Cerebellum (tissue), 4 donors: ENCODE measurements at places on chromosomes 12 and 14.

DNA sequence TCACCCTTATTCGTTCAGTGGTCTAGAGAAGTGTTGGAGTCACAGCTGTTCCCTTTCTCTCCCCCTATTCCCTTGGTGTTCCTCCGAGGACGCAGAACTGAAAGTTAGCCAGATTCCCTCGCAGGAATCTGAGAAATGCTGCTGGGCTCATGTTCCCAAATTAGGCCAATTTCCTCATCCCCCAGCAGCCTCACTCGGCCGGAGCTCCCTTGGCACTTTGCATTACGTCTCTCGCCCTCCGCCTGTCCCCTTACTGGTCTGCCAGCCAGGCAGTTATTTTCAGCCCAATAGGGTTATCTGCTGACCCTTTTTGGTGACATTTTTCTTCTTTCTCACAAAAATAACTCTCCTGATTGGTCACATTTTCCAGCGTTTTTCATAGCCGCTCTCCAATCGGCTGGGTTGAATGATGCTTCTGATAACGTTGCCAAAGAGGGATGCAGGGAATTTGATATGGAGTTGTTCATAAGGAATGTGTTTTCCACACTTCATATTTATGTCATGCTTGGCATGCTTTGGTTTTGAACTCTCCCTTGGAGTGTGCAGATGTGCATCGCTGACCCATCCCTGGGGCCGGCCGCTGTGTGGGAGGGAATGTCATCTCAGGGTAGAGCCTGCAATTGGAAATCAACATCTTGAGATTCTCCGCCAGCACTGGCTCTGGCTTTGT is 9.9 kb downstream of the IFT43 start:
- no peak for DNase-seq

DNA sequence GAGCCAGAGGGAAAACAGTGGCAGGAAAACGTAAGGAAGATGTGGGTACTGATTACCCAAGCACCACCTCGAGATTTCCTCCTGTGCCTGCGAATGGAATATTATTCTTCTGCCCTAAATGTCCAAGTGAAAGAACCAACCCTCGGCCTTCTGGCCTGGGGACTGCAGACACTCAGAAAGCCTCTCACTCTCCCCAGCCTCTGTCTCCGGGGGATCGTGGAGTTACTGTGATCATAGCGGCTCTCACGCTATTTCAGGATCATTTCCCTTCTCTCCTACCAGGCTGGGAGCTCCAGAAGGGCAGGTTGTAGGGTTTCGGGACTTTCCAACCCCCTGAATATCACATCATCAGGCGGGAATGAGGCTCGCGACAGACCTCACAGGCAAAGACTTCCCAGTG is 68.9 kb downstream of the KDM2B start:
- DNase-seq = no peak

DNA sequence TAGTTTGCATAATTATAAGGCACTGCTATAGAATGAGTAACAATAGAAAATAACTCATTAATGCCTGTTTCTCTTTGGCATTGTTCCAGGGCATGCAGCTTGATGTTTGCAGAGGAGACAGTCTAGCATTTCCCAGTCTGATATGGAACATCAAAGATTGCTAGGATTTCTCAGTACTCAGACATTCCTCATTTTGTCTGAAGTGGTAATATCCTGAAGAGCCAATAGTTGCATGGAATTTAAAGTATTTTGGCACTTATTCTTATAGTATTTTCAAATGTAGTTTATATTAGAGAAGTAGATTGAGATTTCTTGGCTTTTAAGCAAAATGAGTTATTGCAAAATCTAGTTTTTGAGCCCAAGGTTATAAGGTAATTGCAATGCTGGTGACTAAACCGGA is 337.3 kb upstream of the E2F7 start:
- peak; percentile 17 for DNase-seq

DNA sequence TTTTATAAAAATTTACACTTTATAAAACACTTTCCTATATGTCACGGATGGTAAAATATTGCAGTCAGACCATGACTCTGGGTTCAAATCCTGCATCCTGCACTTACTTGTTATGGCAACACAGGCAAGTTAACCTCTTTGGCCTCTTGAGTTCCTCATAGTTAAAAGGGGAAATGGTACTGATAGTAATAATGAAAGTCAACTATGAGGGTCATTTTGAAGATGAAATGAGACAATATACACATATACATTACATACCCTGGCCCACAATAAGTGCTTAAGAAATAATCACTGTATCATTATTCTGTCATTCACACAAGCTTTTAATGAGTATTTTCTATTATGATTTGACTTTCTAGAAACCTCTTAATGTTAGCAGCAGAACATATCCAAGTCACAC is 64.4 kb downstream of the C12orf42 start:
- no peak for DNase-seq

DNA sequence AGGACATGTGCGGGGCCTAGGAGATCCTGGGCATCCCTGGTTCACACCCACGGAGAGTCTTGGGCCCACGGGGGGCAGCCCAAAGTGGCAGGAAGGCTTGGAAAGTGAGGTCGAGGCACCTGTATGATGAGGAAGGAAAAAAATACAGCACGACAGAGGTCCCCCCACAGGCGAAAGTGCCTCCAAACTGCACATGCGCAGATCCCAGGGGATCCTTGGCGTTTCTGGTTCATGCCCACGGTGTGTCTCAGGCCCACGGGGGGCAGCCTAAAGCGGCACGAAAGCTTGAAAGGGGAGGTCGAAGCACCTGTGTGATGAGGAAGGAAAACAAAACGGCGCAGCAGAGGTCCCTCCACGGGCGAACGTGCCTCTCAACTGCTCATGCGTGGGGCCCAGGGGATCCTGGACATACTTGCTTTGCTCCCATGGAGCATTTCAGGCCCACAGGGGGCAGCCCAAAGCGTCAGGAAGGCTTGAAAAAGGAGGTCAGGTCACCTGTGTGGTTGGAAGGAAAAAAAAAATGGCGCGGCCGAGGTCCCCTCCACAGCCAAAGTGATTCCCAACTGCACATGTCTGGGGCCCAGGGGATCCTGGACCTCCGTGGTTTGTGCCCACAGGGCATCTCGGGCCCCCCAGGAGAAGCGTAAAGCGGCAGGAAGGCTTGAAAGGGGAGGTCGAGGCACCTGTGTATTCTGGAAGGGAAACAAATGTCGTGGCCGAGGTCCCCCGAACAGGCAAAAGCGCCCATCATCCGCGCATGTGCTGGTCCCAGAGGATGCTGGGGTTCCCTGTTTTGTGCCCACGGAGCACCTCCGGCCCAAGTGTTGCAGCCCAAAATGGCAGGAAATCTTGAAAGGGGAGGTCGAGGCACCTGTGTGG is 582.6 kb downstream of the ALG10 start:
- DNase-seq = no peak

DNA sequence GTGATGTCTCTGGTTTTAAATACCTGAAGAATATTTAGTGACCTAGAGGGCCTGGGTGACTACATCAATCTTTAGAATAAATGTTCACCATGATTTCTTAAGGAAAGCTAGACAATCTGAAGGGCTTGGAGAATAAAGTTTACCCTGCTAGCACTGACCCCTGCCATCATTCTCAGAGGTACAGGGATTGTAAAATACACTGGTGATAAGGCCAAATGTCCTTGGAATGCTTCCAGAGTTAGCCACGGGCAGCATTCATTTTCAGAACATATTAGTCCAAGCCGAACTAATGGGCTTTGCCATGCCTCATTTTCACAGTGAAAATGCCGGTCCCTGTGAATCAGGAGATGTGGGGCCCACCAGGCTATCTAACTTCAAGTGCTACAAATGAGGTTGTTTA is 1381.7 kb upstream of the SEL1L start:
- DNase-seq = no peak

DNA sequence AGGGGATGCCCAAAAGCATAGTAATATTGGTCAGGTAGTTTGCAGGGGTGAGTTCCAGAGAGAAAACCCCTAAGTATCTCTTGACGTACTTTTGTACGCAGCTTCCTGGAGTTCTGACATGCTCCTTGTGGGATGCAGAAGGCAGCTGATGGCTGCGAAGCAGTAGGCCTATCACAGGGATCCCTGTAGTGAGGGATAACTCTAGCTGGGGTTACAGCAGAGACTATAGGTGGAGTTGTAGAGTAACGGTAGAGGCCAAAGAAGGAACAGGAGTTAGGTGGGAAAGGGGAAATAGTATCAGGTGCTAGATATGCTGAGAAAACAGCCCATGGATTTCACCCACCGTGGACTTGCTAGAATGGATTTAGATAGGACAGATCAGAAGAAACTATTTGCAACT is 37.3 kb downstream of the MGST1 start:
- no peak for DNase-seq
